AG04449 (cell line): ENCODE measurements at places on chromosomes 12 and 14.

GRCh38 chr14:58954052-58954451 lies 234.4 kb upstream of the DAAM1 start:
- no peak for DNase-seq

DNA sequence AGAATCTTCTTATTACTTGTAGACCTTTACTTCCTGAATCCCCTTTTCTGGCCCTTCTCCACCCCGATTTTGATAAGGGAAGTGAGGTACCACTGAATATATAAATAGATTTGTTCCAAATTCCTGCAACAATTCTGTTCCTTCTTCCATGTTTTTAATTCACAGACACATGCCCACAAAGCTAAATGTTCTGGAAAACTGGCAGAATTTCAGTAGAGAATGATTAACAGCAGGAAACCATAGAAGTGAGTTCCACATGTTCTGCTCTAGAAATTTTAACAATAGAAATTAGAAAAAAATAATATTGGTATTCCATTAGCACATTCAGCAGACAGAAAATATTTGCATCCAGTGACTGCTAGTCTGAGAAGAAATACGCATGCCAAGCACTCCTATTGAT lies 139.6 kb downstream of the SLC2A13 start:
- no peak for DNase-seq

DNA sequence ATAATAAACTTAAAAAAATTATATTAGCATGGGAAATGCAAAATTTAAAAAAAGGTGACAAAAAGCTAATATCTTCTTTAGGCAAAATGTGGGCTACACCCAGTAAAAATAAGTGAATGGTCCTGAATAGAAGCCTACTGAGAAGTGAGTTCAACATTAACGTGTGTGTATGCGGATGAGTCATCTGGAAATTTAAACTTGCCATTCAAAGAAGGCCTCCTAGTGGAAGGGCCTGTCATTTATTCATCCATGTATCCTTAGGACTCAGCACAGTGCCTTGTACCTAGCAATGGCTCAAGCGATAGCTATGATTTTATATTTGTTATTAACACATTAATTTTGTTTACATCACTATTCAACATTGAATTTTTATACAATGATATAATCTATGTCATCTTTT lies 226.2 kb downstream of the NUBPL start:
- no peak for DNase-seq

DNA sequence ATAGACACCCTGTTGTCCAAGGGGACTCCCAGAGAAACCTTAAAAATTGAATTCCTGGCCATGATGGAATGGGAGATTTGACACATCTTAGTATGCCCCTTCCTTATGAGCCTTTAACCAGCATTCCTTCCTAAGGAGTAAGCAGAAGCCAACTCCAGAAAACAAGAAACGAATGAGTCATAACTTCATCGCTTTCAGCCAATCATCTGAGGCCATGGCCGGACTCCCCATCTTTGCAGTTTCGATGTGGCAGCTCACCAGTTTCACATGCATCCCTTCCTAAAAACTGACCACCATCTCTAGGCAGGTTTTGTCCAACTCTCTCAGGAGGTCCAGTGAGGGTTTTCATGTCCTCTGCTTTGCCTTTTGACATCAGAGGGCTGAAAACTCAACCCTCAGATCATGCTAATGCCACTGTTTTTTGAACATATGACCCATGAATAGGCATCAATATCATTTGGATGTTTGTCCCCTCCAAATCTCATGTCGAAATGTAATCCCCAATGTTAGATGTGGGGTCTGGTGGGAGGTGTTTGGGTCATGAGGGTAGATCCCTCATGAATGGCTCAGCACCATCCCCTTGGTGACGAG lies 19.9 kb downstream of the DAAM1 start:
- no peak for DNase-seq

DNA sequence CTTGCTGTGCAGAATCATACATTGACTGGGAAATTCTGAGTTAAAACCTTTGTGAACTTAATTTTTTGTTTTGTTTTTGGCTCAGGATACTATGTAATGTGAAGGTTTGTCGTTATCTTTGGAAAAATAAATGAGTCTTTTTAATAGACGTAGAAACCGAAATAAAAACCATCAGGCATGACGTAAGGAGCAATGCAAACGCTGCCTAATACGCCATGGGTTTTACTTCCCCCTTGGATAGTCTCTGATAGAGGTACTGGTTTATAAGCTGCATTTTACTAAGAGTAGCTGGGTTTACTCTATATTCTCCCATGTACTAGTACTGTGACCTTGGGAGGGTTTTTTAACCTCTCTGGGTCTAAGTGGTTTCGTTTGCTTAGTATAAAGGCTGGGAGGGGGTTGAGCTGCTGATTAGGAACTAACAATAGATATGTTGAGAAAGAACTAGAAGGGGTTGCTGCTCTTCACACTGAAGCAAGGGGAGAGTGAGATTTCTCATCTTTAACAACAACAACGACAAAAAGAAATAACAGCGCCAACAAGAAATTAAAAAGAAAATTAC lies 66.8 kb upstream of the SLCO1C1 start:
- no peak for DNase-seq

DNA sequence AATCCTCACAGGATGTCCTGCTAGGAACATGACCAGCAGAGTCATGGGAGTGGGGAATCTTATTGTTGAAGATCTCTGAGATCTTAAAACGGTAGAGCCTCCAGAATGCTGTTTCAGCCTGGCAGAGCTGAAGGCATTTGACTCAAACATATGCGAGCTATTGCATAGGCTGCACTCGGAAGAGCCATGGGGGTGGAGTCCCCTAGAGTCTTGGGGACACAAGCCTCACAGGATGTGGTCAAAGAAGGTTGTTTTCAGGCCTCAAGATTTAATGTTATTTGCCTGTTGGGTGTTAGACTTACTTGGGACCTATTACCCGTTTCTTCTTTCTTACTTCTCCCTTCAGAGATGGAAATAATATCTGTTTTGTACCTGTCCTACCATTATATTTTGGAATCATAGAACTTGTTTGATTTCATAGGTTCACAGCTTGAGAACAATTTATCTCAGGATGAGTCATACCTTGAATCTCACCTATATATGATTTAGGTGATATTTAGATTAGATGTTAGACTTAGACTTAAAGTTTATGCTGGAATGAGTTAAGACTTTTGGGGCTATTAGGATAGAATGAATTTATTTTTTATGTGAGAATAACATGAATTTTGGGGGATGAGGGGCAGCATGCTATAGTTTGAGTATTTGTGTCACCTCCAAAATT lies 172.2 kb upstream of the ATP2B1 start:
- no peak for DNase-seq

DNA sequence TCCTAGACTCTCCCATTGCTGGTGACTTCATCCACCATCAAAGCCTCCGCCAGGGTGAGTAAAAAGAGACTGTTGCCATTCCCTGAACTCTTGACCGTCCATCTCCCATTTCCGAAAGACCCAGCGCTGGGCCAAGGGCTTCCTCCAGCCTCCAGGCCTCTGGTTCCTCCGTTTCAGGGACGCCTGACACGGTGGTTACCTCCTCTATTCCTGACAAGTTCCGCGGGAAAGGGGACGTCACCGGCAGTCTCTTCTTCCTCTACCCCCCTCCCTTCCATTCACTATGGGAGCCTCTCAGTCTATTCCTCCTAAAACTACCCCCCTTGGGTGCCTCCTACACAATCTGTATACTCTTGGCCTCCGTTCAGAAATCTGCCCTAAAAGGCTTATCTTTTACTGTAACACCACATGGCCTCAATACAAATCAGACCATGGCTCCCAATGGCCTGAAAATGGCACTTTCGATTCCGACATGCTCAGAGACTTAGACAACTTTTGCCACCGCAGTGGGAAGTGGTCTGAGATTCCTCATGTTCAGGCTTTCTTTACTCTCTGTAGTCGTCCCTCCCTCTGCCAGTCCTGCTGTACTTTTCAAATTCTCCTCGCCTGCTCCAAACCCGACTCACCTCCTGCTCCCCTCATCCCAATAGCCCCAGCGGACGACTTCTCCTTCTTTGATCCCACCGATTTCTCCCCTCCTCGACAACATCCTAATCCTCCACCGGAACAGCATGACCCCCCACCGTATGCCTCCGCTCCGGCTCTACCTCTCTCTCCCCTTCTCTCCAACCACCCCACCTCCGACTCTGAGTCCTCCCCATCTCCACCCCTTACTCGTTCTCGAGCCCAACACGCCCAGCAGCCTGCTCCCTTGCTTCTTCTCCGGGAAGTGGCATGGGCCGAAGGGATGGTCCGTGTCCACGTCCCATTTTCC lies 70.4 kb downstream of the MOK start:
- DNase-seq, result no peak

DNA sequence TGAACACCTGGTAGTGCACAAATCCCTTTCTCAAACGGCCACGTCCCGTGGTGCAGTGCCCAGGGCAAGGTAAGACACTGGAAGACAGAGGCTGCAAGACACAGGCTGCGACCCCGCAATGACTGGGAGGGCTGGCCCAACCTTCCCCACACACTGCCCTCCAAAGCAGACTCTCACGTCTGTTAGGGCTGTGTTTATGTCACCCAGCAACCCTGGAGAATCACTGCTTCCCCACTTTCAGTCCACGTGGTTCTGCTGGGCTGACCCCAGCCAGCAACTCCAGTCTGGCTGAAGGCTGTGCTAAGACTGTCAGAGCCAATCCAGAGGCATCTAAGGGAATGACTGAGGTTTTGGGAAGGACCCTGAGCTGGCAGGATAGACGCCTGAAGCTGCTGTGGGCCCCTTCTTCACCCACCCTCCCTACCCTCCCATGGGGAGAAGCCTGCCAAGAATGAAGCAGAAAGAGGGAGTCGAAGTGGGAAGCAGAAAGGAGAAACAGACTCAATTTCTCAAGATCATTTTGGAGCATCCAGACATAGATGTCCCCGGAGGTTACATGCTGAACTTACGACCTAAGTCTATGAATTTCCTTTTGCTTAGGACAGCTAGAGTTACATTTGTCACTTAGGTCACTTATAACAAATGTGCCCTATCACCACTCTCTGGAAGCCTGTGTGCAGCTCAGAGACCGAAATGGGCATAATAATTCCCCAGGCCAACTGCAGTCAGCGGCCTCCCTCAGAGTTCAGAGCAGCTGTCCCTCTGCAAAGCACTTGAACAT lies 11.7 kb downstream of the KDM2B start:
- no peak for DNase-seq

DNA sequence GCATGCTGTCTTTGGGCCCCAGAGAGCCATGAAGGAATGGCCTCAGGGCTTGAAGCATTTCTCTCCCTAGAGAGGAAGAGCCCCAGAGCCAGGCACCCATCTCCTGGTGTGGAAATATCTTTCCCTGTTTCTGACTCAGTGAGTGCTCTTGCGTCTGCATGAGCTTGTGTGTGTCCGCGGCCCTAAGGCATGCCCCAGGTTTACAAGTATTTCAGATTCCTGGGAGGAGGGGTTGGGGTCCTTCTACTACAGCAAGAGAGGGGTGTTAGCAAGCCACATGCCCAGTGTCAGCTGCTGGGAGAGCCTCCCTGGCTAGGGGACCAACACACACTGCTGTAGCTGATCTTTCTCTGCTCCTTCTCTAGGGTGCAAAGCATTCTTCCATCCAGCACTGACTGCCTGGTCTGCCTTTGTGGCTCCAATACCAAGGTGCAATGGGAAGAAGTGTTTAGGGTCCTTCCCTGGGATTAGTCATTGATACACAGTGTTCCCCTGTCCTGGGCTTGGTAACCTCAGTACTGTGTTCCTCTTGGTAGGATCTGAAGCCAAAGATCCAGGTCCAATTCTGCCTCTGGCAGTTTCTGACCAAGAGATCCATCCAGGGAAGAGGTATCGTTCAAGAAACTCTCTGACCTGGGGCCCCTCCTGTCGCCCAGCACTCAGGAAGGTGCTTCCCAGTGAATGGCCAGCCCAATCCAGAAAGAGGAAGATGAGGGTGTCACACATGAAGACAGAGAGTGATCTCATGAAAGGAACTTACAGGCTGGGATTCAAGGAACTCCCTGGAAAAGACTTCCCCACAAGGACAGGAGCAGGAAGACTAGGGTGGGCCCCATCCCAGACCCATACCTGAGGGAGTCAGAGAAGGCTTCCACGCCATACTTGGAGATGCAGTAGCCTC lies 3.1 kb downstream of the RDH16 start:
- DNase-seq, result no peak

DNA sequence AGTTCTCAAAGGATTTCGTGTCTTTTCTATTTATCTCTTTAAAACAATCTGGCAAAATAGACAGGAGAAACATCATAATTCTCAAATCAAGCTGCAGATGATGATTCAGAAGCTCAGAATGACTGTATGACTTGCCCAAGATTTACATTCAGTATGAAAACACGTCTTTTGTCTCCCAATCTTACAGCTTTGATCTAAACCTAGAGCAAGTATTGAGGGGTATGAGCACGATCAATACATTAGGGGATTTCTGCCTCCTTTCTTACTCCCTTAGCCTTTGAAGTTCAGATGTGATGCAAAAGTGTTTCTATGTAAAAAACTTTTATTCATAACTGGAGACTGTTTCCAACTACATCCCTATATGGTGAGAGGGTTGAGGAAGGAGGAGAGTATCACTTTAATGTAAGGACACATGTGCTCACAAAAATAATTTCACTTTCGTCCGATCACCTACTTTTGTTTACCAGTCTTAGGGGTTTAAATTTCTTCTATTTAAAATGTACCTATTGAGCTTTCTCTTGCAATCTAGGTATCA lies 454.8 kb downstream of the TMTC2 start:
- no peak for DNase-seq

GRCh38 chr14:71478542-71478941 lies 453.7 kb upstream of the RGS6 start:
- no peak for DNase-seq

DNA sequence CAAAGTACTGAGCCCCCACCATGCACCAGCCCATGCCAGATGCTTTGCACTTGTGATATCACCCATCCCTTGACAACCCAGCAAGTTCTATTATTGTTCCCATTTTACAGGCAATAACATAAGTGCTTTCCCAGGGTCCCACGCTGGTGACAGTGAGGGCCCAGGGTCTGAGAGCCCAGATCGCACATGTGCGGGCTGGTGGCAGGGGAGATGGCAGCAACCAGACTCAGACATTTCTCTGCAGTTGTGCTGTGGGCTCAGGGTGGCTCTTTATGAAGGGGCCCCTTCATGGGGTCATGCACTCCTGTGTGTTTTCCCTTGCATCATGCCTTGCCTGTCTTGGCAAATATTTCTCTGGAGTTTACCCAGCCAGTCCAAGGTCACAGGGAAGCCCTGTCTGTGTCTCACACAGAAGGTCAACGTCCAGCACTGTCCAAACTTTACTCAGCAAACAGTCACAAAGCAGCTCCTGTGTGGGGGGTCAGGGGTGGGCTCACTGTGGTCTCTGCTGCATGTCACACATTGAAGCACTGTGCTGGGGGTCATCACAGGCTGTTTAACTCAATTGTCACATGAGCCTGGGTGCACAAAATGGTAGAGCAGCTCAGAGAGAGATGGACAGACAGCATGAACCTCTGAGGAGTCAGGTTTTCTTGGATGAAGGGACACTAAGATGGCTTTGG lies 12.7 kb downstream of the SERPINA5 start:
- no peak for DNase-seq

GRCh38 chr14:61362072-61362750 lies 40.8 kb downstream of the PRKCH start:
- no peak for DNase-seq

GRCh38 chr14:39265806-39266524 lies 32.2 kb downstream of the MIA2 start:
- no peak for DNase-seq
